ENCODE measurements at places on chromosomes 5 and 9. TPM values are rescaled to one million over a fixed set of nuclear protein-coding genes. Genes with fewer than 3 reads are reported as not detected.

DNA sequence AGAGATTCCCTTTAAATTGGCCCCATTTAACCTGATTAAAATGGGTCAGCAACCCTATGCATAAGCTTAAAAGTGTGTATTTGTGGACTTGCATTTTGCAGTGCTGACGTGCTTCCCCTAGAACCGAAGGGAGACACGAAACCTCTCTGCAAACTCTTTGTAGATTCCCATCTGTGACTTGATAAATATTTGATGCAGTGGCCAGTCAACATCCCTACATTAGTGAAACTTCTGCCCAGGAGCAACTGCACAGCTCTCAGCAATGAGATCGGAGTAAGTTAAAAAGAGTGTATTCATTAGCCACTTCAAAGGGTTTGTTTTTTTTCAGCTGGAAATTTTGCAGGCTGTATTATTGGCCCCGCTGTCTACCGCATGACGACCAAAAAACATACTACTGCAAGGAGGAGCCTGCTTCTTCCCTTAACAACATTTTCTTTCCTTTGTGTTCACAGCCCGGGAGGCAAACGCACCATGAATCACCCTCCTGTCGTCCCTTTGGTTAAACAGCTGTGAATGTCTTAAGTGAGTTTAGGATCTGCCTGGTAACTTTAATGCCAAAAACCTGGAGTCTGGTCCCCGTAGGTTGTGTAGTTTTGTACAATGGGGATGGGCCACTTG lies 38.0 kb upstream of the TCERG1 start:
- DNase-seq: peak; percentile 17

- DNase-seq: no peak
These were observed 11.3 kb downstream of the C9orf50 start for GRCh38 chr9:129609486-129610212.

DNA sequence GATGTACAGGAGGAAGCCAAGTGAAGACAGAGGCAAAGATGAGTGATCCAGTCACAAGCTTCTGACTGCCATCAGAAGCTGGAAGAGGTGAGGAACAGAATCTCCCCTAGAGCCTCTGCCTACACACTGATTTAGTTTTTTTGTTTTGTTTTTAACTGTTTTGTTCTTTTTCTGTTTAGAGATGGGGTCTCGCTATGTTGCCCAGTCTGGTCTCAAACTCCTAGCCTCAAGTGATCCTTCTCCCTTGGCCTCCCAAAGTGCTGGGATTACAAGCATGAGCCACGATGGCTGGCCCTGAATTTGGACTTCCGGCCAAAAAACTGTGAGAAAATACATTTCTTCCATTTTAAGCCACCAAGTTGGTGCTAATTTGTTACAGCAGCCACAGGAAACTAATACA lies 204.7 kb upstream of the ZNF608 start:
- DNase-seq: no peak

Gene ASS1
- 146 TPM for polyA plus RNA-seq

Gene IL4
- polyA plus RNA-seq: not detected

Measured in brain (organoid and tissue), 16 donors.